ENCODE measurements at places on chromosomes 4 and X.
A peak's percentile ranks its signal among the peaks of the same experiment; 100 is the strongest.

GRCh38 chr4:38491854-38492478 lies 172.0 kb upstream of the KLF3 start:
- DNase-seq, result no peak

DNA sequence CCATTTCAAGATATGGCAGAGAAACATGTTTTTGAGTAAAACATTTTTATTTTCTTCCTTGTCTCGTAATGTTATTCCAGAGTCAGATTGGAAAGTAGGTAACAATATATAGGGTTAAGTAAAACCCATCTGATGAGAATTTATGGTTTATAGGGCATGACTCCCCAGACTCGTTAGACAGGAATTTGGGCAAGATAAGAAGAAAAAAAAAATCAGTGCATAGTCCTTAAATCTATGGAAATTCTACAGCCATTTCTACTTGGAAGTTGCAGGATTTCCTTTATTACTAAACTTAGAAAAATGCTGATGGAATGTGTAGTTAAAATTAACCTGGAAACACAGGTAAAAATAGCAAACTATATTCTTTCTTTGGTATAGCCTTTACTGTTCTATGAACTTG lies 366.1 kb upstream of the MAGEB16 start:
- DNase-seq, result no peak

DNA sequence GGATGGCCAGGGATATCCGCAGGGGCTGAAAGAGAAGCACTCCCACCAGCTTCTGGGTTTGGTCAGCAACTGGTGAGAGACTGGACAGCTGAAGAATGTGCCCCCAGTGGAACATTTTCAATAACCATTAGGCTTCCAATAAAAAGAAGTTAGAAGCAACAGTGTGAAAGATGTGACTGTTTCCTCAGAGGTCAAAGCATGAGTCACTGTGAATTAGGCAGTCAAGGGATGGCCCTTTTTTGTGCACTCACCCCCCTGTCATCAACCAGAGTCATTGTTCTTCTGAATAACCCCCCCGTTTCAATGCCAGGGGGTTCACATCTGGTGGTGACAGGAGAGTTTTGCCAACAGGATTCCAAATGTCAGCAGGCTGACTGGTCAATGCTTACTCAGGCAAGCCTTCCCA lies 74.6 kb upstream of the SH3RF1 start:
- DNase-seq, result no peak

GRCh38 chr4:7298619-7299009 lies 106.3 kb downstream of the SORCS2 start:
- DNase-seq, result no peak

DNA sequence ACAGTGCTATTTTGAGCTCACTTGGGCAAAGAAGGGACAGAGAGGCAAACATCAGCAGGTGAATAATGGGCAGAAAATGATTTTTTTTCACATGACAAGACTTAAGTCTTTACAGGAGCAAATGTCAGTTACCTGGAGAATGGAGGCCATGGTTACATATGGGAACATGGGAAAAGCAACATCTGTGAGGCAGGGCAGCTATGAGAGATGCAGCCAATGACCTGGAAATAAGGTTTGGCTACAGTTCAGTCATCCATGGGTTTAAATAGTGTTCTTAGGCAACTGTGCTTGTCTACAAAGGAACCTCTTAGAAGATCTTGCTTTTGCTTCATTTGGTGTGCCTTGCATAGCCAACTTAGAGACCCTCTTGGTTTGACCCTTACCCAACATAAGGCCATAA lies 490.2 kb upstream of the LCORL start:
- no peak for DNase-seq

DNA sequence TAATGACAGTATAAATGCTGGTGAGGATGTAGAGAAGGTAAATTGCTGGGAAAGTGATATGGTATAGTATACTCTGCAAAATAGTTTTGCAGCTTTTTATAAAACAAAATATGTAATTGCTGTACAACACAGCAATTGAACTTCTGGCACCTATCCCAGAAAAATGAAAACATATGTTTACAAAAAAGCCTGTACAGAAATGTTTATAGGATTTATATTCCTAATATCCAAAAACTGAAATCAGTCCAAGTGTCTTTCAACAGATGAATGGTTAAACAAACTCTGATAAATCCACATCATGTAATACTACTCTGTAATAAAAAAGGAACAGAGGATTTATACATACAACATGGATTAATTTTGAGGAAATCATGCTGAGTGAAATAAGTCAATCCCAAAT lies 198.4 kb upstream of the ACTRT1 start:
- DNase-seq, result no peak

DNA sequence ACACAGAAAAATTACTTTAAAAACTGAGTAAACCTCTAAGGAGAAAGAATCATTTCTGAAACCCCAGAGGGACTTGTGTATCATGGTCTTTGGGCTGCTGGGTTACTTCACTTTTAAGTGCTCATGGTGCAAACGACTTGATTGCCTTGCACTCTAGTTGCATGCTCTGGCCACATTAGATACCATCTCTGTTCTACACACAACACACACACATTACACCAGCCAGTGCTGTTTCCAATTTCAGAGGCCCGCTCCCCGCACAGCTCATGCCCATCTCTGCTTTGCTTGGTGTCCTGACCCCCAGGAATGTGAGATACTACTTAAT lies 2.1 kb downstream of the PPP3CA start:
- no peak for DNase-seq

GRCh38 chrX:133789829-133790228 lies 195.6 kb downstream of the GPC3 start:
- no peak for DNase-seq

GRCh38 chrX:22015139-22015750 lies 16.9 kb upstream of the PHEX start:
- no peak for DNase-seq

- DNase-seq, result no peak
Observed at GRCh38 chr4:87749883-87750282, 49.5 kb upstream of the IBSP start.

GRCh38 chr4:8155660-8156421 lies 2.8 kb downstream of the ABLIM2 start:
- no peak for DNase-seq

DNA sequence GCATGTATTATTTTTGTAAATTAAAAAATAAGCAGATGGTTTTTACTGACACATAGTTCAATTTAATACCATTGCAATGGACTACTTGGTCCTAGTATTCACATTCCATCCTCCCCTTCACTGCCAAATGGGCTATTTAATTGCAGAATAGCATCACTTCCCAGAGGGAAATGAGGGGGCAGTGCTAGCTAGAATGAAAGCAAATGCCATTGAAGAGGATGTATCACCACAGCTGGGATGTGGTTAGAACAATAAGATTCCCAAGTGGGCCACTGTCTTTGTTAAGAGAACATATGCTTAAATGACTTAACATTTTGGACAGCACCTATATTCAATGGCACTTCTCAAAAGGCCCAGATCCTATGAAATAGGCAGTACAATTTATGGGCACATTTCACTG lies 224.7 kb downstream of the RBMX2 start:
- DNase-seq, result no peak

- no peak for DNase-seq
Observed at GRCh38 chrX:120001787-120002186, 58.2 kb upstream of the NKAP start.

DNA sequence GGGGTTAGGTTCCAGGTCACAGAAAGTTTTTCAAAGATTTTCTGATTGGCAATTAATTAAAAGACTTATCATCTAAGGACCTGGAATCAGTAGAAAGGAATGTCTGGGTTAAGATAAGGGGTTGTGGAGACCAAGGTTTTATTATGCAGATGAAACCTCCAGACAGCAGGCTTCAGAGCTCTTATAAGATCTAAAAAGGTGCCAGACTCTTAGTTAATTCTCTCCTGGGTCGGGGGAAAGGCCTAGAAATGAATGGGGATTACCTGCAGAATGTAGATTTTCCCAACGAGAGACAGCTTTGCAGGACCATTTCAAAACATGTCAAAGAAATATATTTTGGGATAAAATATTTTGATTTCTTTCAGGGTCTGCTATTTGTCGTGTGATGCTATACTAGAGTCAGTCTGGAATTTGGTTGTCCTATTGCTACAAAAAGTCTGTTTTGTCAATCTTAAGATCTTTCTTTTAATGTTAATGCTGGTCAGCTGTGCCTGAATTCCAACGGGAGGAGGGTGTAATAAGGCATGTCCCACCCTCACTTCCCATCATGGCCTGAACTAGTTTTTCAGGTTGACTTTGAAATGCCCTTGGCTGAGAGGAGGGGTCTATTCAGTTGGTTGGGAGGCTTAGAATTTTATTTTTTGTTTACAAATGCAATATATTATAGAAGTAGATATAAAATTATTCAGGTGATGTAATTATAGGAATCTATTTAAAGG lies 15.8 kb downstream of the EGF start:
- no peak for DNase-seq

GRCh38 chr4:188403272-188403671 lies 264.0 kb downstream of the TRIML1 start:
- no peak for DNase-seq

GRCh38 chrX:120244395-120244734 lies 6.2 kb upstream of the ZBTB33 start:
- no peak for DNase-seq

DNA sequence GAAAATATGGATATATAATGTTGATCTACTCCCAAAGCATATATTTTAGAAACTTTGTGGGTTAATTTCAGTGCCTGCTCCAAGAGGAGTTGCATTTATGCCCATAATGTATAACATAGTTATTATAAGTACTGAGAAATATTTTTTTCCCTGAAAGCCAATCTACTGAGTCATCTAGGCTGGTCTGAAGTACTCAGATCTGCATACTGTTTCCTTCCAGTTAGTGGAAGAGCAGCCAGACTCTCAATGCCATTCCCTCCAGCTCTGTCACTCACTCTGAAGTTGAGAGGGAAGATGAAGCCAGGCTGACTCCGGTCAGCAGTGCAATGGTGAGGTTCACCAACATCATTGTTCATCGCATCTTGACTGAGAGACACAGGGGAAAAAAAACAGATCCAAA lies 505.1 kb downstream of the PPARGC1A start:
- no peak for DNase-seq

DNA sequence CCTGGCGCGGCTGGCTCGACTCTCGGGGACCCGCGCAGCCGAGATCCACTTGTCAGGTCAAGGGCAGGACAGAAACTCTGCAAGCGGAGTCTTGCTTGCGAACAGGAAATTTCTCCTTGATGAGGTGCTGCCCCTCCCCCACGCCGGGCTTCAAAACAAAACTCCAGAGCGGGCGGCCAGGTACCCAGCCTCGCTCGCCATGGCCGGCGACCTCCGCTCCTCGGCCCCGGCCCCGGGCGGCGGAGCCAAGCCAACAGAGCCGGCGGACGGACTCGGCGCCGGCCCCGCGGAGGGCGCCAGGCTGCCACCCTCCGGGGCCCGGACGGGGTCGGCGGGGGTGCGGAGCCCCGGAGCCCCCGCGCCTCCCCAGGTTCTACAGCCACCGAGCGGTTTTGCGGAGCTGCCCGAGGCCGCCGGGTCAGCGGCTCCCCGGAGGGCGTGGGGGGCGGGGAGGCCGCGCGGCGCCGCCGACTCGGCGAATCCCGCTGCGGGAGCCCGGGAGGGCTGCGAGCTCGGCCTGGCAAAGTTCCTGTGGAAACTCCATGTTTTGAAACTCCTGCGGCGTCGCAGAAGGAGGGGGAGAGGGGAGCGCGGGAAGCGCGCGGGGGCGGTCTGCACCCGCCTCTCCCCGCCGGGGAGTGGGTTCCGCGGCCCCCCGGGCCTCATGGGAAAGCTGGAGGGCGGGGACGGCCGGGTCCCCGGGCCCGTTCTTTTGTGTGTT lies 11.7 kb upstream of the BCOR start:
- DNase-seq, result peak; percentile 56

- no peak for DNase-seq
Observed at GRCh38 chrX:39728025-39728424, 369.7 kb downstream of the BCOR start.

DNA sequence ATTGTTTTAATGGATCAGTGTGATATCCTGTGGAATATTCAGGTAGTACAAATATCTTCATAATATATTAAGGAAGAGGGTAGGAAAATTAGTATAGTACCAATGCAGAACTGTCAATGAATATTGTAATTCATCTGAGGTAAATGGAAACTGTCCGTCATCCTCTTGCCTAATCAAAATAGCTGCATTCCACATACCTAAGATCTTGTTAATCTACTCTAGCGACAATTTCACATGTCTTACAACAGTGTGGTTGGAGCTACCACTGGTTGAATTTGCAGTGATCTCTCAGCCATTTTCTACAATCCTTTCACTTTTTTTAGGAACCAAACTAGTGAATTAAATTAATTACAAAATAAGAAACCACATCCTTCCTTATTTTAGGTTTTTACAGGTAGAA lies 117.5 kb downstream of the PCDH18 start:
- no peak for DNase-seq

DNA sequence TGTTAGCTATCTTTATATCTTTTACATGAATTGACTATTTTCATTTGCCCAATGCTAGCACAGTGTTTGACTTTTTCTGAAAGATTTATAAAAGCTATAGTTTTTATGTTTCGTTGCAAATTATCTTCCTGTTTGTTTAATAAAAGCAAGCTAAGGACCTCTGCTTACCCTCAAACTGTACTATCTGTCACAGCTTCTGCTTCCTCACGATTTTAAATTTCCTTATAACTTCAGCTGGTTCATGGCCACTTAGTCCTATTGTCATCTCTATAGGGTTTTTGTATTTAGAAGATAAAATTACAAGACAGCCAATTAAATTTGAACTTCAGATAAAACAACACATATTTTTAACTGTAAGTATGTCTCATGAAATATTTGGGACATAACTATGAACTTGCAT lies 494.0 kb downstream of the PDGFC start:
- no peak for DNase-seq

DNA sequence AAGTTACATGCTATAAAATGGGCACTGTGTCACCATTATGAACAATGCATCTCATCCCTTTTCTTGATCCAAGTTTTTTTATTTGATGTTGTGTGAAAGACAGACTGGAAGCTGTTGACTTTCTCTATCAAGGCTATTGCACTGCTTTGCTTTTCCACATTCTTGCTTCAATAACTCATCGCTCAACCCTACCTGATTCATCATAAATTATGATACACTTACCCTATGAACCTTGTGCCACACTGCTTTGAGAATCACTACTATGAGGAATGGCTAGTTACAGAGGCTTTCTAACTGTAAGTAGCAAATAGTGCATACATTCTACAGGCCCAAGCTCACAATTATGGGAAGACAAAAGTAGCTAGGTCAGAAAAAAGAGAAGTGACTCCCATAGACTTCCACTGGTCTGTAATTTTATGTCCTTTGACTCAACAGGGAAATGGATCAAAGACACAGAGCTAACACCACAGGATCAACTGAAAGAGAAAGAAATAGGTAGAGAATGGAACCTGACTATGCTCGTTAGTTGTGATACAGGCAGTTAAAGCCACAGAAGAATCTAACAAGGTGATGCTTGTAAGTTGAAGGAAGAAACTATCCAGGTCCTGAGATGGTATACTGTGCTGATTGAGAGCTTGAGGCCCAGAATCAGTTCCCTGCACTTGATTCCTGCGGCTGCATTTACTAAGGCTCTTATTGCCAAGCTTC lies 163.5 kb downstream of the PPP3CA start:
- DNase-seq, result no peak

DNA sequence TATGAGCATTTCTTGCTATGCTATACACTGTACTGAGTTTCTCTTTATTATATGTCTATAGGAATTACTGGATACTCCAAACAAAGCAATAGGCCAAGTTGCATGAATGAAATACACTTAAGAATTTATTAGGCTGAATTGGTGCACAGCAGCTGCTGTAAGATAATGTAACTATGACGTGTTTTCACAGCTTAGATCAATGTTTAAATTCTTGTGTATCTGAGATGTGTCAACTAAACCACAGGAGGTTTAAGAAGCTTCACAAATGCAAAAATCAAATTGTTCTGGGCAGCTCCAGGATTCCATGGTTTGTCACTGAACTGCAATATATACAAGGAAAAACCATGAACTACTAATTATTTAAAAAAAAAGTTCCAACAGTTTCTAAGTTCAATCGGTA lies 156.7 kb downstream of the MAPK10 start:
- no peak for DNase-seq
